ENCODE measurements at places on chromosomes 12 and 14.

DNA sequence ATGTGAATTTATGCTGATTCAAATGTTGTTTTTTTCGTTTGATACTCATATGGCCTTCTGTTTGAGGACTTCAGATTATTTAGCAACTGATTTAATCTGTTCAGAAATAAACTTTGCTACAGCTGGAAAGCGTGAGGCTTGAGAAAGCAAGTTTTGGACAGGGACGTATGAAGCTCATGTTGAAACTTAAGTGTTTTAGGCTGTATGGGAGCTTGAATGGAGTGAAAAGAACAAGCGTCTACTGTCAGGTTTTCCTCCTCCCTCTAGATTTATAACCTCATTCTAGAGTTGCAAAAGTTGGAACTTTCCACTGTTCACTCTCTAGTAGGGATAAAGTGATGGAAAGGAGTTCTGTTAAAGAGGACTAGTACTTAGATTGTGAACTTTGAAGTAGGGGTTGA, 1.0 kb downstream of the PRPF39 start:
- DNase-seq: peak; percentile 17

DNA sequence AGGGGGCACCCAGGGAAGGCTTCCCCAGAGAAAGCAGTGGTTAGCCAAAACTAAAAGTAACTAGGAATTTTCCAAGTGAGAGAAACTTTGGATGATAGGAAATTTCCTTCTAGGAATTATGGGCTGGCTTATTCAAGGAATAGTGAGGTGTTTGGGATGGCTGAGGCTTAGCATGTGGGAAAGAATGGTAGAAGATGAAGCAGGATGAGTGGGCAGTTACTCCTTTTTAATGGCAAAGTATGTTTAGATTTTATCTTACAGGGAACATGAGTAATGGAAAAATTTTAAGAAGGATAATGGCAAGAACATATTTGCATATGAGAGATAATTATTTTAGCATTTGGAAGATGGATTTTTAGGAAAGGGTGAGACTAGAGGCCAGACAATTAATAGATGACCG, 197.6 kb downstream of the SLC38A4 start:
- no peak for DNase-seq

- DNase-seq: peak; percentile 53
These were observed 32.0 kb downstream of the CDK17 start for GRCh38 chr12:96368233-96368632.

- DNase-seq: no peak
These were observed 79.3 kb upstream of the NRXN3 start for GRCh38 chr14:78090864-78091263.

DNA sequence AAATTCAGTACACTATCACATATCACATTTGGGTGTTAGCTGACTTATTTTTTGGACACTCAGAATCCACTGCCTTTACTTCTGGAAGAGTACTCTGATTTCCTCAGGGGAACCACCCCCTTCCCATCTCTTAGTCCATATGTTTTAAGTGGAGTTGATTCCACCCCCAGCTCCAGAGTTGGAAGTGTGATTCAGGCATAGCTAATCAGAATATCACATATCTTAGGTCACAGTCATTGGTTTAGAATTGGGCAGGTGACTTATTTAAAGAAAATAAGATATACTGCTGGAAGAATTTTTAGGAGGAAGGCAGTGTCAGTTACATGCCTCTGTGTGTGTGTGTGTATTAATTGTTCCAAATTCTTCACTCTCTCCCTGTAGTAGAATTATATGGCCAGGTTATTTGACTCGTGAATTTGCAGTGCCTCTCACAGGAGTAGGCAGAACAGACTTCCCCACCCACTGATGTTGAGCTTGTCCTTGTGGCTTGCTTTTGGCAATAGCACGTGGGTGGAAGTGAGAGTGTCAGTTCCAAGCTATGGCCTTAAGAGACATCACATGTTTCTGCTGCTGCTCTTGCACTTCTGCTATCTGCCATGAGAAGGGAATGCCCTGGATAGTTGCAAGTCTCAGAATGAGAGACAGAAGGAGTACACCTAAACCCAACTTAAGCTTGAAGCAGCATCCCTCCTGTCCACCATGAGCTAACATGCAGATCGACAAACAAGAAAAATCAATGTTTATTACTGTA, 6.4 kb upstream of the GAS2L3 start:
- DNase-seq: peak; percentile 27

- no peak for DNase-seq
These were observed 89.1 kb downstream of the LRRK2 start for GRCh38 chr12:40313928-40314327.

DNA sequence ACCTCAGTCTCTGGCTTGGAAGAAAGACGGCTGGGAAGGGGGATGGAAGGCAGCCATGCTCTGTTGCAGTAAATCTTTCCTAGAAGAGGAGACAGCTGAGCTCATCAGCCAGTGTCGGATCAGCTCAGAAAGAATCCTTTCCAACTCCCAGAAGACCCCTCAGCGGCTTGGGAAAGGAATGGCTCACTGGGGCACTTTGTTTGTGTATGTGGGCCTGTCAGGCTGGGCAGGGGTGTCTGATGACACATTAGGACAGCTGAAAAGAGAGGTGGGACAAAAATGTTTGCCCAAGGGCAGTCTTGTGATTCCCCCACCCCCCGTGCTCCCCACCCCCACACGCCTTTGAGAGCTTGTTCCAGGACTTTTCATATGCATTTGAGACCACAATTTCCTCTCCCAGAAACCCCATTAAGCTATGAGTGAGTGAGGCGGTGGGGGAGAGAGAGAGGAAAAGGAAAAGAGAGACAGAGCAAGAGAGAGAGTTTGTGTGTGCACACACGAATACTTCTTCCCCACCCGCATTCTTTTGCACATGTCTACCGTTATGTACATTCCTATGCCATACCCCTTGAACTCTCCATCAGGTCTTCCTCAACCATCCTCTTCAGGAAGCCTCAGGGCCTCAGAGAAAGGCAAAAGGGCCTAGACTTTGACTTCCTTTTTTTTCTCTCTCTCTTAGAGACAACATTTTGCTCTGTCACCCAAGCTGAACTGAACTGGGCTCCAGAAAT, 198.9 kb downstream of the ZFP36L1 start:
- peak; percentile 100 for DNase-seq

DNA sequence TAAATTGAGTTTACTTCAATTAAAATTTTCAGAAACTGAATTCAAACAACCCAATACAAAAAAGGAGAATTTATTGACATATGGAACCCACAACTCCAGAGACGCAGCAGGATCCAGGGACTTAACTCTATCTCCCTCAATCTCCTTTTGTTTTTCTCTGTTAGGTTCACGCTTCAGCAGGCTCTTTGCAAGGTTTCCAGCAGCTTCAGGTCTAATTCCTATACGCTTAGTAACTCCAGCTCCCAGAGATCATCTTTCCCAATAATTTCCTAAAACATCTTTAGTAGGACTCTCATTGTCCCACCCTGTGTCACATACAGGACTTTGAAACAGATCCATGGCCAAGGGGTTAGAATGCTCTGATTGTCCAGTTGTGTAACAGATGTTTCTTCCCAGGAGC, 175.2 kb downstream of the RMST start:
- no peak for DNase-seq

- DNase-seq: no peak
These were observed 32.8 kb upstream of the DEGS2 start for GRCh38 chr14:100192250-100192671.

- DNase-seq: no peak
These were observed 64.9 kb downstream of the TSPAN11 start for GRCh38 chr12:30991466-30991865.

DNA sequence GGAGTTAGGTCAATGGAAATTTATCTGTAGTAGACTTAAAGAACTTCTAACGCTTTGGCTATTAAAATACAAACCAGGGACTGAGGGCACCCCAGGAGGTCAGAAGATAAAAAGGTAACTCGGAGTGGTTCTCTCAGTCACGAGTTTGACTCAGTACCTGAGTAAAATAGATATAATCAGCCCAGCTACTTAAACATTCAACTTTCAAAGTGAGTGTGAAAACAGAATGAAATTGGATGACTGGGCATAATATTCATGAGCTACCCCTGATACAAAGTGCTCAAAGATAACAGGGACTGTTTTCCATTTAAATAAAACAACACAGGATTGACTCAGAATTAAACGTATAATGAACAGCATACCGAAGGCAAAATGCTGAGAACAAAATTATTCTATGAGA, 75.0 kb downstream of the FOXN3 start:
- no peak for DNase-seq

DNA sequence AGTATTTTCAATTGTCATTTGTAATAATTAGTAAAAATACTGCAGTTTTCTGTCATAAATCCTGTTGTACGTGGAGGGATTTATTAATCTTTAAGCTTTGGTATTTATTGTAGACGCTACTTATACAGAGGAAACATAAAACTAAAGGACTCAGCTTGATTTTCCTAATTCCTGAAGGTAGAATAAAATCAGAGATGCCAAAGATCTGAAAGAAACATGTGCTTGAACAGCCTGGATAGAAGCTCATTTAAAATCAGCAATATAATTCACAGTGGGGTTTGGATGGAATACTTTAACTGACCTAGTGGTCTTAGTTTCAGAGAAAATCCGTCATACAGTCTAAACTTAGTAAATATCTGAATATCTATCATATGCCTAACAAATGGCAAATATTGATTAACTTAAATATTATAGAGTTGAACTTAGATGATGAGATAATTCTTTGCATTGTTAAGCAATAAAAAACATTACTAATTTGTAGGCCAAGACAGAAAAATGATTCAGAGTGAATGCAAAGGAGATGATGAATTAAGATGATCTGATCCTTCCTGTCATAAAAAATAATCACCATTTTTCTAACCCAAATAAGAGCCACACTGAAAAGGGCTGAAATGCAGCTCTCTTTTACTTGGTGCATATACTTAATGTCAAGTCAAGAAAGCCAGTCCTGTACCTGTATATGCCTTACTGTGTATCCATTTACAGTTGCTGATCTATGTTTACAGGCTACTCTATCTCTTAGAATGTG, 397.1 kb upstream of the DCN start:
- DNase-seq: no peak

DNA sequence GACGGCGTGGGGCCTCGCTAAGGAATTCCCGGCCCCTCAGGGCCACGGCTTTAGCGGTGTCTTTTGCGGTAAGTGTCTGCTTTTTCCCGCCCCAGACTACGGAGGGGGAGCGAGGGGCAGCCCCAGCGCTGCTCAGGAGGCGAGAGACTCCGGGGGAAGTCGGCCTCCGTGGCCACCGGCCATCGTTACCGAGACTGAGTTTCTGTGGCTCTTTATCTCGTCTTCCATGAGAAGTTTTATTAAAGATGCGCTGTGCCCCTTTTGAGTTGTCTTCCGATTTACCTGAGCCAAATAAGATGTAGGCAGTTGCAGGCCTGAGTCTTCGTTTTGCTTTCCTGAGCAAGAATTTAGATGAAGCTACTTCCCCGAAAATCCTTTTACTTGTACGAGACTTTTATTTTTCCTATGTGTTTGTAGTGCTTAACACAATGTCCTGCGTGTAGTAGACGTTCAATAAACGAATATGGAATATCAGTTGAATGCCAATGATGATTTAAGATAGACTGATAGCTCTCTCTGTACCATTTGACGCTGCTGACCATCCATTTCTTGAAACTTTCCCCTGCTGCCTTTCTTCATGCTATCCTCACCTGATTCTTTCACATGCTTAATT, 462 bp downstream of the SRP54 start:
- DNase-seq: no peak

DNA sequence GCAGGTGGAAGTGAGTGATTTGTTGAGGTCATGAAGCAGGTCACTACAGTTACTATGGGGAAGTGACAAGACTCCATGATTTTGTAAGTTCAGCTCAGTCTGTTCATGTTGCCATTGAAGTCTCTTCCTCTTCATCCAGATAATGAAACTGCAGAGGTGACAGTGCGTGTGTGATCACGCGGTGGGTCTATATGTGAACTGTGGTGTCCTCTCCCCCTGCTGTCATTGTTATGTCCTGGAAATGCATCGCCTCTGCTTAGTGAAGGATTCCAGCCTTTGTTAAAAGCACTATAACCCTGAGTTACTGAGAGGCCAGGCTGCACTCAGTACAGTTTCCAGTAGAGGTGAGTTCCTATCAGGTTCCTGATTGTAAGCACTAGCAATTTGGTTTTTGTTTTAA, 216.2 kb upstream of the RMST start:
- no peak for DNase-seq

- no peak for DNase-seq
These were observed 22.1 kb upstream of the EIF4B start for GRCh38 chr12:52984136-52984535.

GRCh38 chr12:10140001-10140400, 10.0 kb upstream of the CLEC7A start:
- DNase-seq: peak; percentile 34

DNA sequence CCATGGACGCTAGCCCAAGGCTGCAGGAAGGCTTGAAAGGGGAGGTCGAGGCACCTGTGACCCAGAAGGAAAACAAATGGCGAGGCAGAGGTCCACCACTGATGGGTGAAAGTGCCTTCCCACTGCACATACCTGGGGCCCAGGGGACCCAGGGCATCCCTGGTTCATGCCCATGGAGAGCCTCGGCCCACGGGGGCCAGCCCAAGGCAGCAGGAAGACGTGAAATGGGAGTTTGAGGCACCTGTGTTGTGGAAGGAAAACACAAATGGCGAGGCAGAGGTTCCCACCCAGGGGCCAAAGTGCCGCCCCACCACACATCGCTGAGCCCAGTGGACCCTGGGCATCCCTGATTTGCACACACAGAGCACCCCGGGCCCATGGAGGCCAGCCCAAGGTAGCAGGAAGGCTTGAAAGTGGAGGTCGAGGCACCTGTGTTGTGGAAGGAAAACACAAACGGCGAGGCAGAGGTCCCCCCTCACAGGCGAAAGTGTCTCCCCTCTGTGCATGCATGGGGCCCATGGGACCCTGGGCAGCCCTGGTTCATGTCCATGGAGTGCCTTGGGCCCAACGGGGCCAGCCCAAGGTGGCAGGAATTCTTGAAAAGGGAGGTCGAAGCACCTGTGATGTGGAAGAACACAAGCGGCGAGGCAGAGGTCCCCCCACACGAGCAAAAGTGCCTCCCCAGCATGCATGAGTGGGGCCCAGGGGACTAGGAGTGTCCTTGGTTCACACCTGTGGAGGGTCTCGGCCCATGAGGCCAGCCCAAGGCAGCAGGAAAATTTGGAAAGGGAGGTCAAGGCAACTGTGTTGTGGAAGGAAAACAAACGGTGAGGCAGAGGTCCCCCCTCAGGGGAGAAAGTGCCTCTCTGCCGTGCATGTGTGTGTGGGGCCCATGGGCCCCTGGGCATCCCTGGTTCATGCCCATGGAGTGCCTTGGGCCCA, 383.3 kb downstream of the ALG10 start:
- no peak for DNase-seq

- peak; percentile 24 for DNase-seq
These were observed 7.7 kb downstream of the RACGAP1 start for GRCh38 chr12:50017641-50018040.

DNA sequence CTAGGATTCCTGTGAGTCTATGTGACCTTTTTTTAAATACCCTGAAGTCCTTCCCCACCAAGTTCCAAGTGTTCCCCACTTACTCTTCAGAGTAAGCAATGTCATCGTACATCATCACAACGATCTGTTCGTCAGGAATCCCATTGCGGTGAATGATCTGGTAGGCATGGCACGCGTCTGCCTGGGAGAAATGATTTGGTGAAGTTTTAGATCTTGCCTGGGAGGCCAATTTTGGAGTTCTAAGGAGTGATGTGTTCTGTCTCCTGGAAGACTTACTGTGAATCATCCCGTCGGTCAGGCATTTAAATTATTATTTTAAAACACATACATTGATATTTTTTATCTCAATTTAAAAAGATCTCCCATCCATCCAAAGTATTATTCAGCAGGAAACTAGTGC, 29.8 kb downstream of the LGMN start:
- DNase-seq: no peak

GRCh38 chr14:53953828-53954550, 2.6 kb downstream of the BMP4 start:
- DNase-seq: peak; percentile 52

GRCh38 chr12:6758506-6759095, 5.7 kb upstream of the MLF2 start:
- DNase-seq: no peak

- DNase-seq: no peak
These were observed 334.9 kb downstream of the SNAPC1 start for GRCh38 chr14:62097072-62097471.
